NCI-H2029 (cell line): ENCODE measurements at places on chromosomes 16 and 17.

GRCh38 chr16:27080895-27081294 is 14.2 kb downstream of the C16orf82 start:
- no peak for DNase-seq

DNA sequence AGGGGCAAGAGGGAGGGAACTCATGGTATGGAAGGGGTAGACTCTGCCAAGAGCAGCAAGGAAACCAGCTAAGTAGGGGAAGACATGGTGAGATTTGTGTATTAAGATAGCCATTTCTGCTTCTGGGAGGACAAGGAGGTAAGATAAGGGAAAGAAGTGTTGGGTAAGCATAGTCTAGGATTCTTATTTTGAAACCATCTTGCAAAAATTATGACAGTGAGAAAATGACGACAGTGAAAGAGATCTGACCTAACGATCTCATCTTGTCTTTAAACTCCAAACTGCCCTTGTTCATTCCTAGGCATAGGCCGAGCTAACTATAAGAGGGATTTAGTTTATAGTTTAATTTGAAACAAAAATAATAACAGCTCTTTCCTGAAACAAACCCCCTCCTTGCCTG is 5.6 kb upstream of the RBL2 start:
- DNase-seq: no peak

DNA sequence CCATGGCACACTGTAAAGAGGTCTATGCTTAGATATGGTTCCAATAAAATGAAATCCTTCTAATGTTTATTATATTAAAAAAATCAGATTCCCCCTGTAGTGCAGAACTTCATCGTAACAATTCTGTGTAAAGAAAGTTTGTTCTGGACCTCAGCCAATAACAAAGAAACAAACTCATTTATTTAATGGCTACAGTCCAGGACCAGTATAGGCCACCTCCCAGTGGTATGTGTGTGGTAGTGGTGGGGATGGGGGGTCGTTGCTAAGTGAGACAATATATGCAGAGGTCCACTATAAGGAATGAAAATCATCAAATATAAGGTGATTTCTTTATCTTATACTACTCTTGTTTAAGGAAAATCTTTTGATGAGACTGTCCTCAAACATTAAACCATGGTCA is 136.4 kb downstream of the CDK5R1 start:
- DNase-seq: no peak

- no peak for DNase-seq
Observed at GRCh38 chr16:2713985-2714774, 5.8 kb downstream of the PRSS27 start.

DNA sequence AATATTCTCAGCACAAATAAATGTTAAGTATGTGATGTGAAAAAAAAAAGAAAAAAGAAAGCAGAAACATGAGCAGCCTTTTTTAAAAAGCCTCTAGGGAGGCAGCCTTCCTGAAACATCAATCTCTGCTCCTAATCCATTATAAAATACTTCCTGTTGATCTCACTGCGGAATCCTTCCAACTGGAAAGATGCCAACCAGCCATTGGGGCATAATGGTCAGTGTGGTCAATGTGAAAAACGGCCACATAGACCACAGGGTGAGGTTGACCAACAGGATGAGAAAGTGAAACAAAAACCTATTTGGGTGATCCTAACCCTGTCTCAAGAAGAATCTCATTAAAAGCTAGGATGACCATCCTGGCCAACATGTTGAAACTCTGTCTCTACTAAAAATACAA is 26.1 kb upstream of the ABCA8 start:
- DNase-seq: no peak

- no peak for DNase-seq
Observed at GRCh38 chr17:82831041-82831817, 8.6 kb downstream of the ZNF750 start.
